Adipocyte (in vitro differentiated cells): ENCODE measurements at places on chromosomes 13 and 19.
A peak's percentile ranks its signal among the peaks of the same experiment; 100 is the strongest.

- DNase-seq, result peak; percentile 44
Observed at GRCh38 chr13:84865783-84866221, 933.4 kb downstream of the SLITRK6 start.

DNA sequence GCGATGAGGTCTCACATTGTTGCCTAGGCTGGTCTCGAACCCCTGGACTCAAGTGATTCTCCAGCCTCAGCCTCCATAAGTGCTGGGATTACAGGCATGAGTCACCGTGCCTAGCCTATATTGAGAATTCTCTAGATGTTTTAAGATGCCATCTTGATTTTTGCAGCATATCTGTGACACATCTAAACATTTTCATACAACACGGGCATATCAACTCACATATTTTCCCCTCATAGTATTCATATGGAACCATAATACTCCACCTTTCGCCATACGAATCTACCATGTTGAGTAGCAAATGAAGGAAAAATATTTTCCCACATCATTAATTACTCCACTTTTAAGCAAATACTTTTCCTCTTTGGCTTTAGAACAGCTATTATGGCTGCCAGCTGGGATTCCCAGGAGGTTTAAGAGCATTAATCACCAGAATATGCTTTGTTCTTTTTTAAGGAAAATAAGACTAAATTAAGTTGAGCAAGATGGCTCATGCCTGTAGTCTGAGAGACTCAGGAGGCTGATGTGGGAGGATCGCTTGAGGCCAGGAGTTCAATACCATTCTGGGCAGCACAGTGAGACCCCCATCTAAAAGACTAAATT lies 56.9 kb upstream of the GTF2F2 start:
- DNase-seq, result no peak

GRCh38 chr19:14473978-14474578 lies 1.1 kb downstream of the PTGER1 start:
- DNase-seq, result no peak

DNA sequence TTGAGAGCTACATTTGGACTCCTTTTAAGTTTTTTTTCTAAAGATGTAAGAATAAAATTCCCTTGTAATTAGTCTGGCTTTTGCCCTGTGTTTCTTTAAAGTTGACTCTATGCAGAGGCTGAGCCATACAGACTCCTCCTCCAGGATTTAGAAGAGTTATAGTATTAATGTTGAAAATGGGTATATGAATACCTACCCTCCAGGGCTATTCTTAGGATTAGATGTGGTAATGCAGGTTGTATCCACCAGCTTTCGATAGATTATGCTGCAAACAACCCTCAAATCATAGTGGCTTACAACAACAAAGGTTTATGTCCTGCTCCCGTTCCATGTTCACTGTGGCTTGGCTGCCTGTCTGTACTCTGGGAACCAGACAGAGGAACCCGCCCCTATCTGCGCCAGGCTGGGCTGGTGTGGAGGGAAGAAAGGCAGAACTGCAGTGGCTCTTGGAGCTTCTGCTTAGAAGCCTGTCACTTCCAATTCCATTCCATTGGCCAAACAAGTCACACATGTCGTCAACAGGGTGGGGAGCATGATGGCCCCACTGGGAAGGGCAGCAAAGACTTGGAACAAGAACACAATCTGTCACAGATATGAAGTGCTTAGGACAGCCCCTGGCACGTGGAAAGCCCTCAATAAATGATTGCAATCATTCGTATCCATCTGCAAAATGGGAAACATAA lies 290.8 kb downstream of the FOXO1 start:
- no peak for DNase-seq

DNA sequence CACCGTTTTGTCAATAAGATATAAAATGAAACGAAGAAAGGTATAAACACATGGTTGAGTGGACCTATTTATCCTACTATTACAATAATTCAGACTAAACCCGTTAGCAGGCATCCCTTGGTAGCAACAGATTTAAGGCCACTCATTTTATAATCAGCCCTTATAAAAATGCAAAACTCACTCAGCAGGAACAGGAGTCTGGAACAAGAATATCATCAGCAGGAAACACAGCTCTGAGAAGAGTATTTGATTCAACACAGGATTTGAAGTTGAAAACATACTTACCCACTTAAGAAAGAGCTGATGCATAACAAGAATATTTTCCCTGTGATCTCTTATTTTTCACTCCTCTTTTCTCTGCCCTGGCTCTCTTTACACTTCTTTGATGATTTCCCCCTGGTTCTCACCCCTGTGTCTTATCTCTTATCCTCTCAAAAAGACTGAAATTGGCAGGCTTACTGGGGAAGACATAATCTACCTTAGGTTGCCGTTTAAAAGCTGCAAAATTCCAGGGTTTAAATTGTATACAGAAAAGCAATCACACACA lies 1722.7 kb downstream of the SLITRK5 start:
- DNase-seq, result no peak

GRCh38 chr13:75418997-75419396 lies 63.0 kb downstream of the TBC1D4 start:
- DNase-seq, result peak; percentile 78

DNA sequence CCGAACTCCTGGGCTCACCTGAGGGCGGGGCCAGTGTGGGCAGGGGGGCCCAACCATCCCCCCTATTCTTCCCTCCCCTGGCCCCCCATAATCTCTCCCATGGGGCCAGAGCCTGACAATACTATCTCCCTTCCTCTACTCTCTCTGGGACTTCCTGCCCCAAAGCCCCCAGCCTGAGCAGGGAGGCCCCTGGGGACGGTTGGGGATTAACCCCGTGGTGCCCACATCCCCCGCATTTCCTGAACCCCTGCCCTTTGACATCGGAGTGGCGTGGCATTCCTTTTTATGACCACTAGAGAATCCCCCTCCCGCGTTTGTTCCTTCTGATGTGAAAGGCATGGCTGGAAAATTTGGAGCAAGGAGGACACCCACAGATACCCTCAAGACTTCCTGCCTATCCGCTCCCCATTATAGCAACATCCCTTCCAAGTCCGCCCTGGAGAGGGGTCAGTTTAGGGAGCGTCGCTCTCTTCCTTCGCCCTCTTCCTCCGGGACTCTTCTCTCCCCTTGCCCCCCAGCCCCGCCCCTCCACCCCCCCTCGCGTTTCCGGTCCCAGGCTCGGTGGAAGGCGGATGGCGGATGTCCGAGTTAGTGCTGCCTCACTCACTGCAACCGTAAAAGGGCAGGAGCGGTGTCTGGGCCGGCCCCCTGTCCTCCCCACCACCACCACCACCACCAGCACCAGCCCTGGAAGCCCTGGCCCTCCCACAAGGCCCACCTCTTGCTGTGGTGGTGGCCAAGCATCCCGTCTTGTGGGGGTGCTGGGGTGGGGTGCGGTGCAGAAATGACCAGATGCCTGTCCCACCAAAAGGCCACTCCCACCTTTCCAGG lies 1.8 kb downstream of the VASP start:
- peak; percentile 74 for DNase-seq

GRCh38 chr13:47672245-47673008 lies 328.6 kb downstream of the SUCLA2 start:
- DNase-seq, result peak; percentile 5

GRCh38 chr13:95512424-95512823 lies 40.1 kb upstream of the CLDN10 start:
- no peak for DNase-seq

GRCh38 chr13:87536899-87537298 lies 134.3 kb upstream of the SLITRK5 start:
- no peak for DNase-seq

GRCh38 chr19:3868770-3869456 lies at the start of gene ZFR2:
Gene ZFR2, minus strand, starts transcription at chr19:3869038. Its CDS starts 21 bp downstream, at chr19:3869017.
- no peak for DNase-seq

- peak; percentile 51 for DNase-seq
Observed at GRCh38 chr13:24068472-24068871, 92.0 kb upstream of the SPATA13 start.

DNA sequence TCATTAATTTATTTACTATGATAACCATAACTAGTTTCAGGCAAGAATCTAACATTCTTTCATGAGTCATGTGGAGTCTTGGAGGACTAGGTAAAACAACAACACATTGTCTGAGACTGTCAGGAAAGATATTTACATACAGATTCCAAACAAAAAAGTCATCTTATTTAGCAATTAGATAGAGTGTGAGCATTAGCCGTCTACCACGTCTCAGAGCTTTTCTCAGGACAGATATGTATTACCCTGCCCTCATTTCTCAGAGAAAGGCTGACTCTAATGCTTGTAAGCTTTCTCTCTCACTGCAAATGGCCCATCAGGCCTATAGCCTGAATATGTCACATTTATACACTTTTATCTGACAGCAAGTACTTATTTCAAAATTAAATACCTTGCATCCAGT lies 312.1 kb upstream of the PCDH20 start:
- DNase-seq, result peak; percentile 6

DNA sequence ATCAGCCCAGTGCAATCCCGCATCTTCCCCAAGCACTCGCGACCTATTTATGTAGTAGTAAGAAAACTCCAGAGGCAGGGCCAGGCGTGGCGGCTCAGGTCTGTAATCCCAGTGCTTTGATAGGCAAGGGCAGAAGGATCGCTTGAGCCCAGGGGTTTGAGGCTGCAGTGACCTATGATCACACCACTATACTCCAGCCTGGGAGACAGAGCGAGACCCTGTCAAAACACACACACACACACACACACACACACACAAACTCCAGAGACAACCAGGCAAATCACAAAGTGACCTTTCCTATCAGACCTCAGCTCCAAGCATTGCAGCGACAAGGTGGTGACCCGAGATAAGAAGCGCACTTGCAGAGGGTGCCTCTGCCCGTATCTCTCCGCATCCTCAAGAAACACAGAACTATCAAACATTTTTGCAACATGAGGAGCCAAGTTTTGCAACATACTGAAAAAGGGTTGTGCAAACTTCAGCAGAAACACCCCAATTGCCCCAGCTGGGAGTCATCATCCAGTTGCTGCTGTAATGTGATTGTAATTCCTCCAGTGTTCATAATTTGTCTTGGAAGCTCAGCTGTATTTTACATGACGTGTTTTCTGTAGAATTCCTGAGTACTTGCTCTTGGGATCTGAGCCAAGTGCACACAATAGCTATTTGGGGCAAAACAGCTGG lies 8.7 kb upstream of the KLF2 start:
- DNase-seq, result peak; percentile 98

GRCh38 chr13:33073338-33073737 lies 57.1 kb downstream of the KL start:
- DNase-seq, result no peak

GRCh38 chr19:1618157-1619093 lies 13.2 kb upstream of the UQCR11 start:
- DNase-seq, result peak; percentile 26

DNA sequence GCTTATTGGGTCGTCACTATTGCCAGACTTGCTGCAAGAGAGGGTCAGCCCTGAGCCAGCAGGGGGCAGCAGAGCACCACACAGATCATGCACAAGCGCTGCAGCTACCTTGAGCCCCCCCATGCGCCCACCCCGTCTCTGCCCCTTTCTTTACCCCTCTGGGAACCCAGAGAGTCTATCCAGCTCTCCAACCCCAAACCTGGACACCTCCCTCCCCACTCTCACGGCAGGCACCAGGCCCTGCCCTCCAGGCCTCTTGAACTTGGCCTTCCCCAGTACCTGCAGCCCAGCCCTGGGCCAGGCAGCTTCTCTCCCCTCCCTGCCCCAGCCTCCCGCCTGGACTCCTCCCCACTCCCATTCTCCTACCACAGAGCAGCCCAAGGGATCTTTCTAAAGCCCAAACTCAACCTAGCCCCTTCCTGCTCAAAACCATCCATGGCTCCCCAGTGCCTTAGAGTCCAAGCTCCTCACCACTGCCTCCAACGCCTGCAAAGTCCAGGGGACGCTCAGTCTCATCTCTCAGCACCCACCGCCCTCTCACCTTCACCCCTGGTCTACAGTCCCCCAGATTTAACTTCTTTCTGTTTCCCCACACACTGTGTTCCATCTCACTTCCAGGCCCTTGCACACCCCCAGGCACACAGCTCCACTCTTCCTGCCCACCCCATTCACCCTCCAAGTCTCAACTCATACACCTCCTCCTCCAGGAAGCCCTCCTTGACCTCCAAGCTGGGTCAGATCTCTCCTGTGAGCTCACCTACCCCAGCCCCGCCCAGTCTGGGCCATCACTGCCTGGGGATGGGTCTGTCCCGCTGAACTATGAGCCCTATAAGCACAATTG lies 9.4 kb upstream of the CEACAM16 start:
- DNase-seq, result peak; percentile 84

DNA sequence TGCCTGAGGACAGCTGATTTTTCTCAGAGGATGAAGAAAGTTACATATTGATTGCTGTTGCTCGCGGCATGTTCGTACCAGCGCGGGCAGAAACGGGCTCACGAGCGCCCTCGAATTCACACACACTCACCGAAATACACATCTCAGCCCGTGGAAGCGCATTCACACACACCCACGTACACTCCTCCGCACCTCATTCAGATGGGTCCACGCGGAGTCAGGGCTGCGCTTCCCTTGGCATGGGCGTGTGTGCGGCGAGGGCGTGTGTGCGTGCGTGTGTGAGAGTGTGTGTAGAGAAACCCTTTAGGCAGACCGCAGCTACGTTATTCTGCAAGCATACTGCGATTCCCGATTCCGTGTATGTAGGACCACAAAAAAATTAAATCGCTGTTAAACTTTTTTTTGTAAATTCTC lies 2.1 kb upstream of the PCDH17 start:
- DNase-seq, result peak; percentile 13

- DNase-seq, result no peak
Observed at GRCh38 chr19:54248016-54248601, 5.5 kb upstream of the LILRA6 start.
